ENCODE measurements at places on chromosomes 6 and 20.

- DNase-seq: peak; percentile 59
Observed at GRCh38 chr20:63495741-63496595, 2.9 kb downstream of the EEF1A2 start.

- no peak for DNase-seq
Observed at GRCh38 chr20:34951252-34951651, 4.4 kb downstream of the GSS start.

DNA sequence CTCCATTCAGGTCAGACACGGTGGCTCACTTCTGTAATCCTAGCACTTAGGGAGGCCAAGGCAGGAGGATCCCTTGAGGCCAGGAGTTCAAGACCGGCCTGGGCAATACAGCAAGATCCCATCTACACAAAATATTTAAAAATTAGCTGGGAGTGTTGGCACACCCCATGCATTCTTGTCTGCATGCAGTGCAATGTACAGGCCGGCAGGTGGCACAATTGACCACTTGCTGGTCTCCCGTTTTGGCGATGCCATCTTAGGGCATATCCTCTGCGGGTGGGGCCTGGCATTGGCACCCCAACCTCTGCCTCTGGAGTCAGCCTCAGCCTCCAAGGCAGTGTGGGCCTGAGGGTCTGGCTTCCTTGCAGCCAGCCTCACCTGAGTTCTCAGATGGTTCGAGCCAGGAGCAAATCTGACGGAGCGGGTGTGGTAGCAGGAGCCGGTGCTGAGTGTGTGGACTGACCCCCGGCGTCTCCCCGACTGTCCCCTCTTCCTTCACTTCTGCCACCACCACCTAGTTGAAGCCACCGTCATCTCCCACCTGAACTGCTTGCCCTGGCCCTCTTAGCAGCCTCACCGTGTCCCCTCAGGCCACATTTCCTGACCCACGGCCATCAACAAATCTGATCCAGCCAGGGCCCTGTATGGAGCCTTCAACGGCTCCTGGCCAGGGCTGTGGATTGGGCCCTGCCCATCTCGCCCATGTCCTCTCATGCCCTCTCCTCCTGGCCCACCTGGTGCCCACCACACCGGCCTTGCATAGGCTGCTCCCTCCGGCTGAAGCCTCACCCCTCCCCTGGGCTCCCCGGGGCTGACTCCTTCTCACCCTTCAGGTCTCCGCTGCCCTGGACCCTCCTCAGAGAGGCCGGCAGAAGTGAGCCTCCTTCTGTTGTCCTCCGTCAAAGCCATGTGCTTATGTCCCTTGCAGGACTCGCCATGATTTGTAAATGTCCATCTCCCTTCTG lies 44.0 kb downstream of the EFCAB8 start:
- DNase-seq: peak; percentile 64

DNA sequence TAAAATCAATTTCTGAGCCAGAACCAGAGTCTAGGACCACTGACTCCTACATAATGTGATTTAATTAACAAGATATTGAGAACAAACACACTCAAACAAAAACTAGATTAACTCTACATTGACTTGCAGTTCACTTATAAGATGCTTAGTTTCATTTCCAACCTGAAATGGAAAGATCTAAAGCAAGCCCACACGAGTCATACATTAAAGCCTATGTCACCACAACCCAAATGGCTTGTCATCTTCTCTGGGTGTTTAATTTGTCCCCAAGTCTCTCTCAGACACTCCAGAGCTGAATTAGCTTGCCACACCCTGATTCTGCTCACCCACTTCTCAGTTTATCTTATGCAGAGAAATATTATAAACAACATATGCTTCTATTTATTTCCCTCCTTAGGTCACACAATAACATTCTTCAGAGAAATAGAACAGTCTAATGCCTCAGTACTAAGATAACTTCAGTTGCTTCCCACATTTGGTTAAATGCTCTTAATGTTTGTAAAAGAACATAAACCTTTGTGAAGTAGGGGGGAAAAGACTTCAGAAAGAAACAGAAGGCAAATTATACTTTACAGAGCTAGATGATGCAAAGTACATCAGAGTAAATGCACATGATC lies 8.8 kb upstream of the FBXO30 start:
- DNase-seq: no peak

- no peak for DNase-seq
Observed at GRCh38 chr6:43395776-43396175, 26.3 kb upstream of the ZNF318 start.

DNA sequence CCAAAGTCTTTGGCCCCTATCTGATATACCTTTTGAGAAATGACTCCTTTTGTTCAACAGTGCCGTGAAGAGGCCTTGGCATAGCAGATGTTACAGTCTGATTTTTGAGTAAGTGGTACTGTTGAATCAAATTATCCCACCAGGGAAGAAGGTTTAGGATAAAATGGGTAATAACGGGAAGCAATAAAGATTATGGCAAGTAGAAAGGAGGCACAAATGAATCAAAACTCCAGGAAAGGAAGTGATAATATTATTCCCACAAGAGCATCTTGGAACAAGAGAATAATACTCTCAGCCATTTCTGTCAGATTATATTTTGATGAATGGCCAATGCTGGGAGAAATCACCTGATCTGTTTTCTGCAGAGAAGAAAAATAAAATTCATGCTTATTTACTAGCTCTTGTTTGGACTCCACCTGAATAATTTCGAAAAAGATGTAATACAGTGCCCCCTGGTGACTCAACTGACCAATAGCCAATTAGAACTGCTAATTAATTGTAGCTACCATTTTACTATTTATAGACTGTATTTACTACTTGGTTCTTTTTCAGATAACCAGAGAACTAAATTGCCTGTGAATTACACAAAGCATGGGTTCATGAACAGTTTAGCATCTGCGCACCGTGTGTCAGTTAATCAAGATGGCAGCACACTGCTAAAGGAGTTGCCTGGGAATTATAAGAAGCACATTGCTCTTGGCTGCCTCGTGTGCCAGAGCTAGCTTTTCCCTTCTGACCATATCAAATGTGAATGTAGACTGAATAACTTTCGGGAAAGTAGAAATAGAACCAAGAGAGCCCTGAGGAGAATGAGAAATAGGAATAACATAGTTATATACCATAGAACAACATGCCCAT lies 78.5 kb upstream of the TRDN start:
- DNase-seq: peak; percentile 18

DNA sequence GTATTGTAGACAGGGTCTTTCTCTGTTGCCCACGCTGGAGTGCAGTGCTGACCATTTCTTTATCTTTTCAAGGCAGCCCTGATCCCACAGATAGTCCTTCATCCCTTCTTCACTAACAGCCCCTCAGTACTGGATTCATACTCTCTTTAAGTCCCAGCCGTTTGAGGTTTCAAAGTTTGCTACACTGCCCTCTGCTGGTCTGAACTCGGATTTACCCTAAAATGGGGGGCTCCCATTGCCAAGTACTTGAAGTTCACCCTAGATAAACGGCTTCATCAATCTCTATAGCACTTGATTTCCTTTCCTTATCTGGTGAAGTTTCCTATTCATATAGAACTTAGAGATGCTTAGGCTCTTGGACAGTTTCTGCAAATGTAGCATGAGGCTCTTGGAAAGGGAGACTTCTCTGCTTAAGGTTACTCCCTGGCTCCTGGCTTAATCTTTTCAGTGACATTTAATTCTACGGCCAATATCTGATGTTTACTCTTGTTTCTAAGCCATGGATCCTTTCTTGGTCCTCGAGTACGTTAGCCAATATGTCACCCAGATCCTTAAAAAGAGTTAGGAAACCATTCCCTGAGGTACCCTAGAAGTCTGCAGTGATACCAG lies 21.4 kb upstream of the PREP start:
- peak; percentile 70 for DNase-seq

DNA sequence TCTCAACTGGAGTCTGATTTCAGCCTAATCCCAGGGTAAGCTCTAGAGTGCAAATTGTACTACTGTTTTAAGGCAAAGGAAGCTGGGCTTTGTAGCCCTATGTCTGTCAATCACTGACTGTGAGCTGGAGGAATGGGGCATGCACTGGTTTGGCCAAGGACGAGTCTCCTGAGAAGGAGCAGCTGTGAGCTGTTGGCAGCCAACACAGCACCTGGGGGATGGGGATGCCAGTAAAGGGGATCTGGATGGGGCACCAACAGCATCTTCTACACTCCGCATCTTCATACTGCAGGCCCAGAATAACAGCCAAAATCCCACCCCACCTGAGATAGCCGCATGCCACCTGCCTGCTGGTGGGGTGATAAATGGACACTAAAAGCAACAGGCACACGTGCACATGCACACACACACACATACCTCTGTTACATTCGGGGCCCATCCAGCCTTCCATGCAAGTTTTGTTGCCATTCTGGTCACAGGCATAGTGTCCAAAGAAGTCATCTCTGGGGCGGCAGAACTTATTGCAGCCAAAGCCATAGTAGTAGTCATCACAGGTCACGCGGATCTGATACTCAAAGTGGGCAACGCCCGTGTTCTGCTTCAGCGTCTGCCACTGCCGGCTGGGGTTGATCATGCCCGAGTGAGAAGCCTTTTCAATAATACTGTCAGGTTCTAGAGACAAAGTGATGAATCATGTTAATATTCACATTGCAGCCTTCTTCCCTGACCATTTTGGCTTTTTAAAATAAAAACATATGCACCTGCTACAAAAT lies 15.6 kb downstream of the JAG1 start:
- no peak for DNase-seq

- DNase-seq: no peak
Observed at GRCh38 chr6:24545691-24546090, 50.9 kb downstream of the ALDH5A1 start.

DNA sequence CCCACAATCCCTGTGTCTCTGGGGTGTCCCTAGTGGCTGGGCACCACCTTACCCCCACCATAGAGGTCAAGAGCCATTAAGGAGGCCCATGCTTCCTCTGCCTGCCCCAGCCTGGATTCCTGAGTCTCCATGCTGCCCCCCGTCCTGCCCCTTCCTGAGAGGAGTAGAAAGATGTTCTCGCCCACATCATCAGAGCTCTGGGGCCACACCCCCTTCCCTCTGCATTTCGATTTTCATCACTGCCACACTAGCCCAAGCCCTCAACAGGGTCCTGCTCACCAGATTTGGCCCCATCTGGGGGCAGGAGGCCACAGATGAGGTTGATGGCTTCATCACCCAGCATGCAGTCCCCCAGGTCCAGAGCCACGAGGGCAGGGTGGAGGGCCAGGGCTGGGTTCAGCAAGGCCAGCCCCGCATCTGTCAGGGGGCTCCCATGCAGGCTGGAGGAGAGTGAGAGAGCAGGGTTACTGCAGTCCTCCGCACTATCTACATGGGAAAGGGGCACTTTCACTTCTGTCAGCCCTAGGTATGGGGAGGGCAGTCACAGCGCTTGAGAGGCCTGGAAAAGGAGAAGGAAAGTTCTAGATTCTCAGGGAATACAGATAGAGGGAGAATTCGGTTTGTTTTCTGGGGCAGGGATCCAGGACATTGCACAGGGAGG lies 1.5 kb downstream of the LRRC73 start:
- DNase-seq: no peak

DNA sequence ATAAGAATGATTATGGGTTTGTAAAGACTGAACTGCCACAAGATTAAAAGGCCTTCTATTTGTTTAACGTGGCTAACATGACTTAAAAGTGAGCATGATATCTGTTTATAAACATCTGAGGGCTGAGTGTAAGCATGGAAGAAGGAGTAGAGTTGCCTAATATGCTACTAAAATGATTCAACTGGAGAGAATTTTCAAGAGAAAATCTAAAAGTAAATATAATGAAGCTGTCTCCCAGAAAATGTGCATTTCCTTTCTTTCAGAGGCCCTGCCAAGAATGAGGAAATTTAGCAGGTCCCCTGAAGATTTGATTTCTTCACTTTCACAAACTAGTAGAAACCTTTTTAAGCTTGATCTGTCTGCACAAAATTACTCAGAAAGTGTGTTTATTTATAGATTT lies 4.2 kb upstream of the EYA4 start:
- DNase-seq: no peak

DNA sequence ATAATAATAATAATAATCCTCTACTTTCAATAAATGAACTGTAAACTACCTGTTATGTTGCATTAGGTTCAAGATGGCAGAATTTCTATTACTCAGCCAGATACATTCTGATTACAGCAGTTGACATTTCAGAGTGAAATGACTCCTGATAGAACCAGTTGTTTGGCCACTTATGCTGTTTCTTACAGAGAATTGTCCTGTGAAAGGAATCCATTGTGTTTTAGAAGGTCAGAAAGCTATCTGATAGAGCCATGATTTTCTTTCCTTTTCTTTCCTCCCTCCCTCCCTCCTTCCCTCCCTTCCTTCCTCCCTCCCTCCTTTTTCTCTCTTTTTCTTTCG lies 16.6 kb downstream of the GJA10 start:
- no peak for DNase-seq

GRCh38 chr20:2838170-2838797 lies 2.2 kb downstream of the PCED1A start:
- DNase-seq: no peak

- DNase-seq: no peak
Observed at GRCh38 chr6:169804427-169804826, 53.0 kb downstream of the ERMARD start.

- DNase-seq: no peak
Observed at GRCh38 chr6:33314943-33315792, 1.3 kb upstream of the TAPBP start.

GRCh38 chr20:44630297-44630696 lies 21.2 kb downstream of the ADA start:
- no peak for DNase-seq

DNA sequence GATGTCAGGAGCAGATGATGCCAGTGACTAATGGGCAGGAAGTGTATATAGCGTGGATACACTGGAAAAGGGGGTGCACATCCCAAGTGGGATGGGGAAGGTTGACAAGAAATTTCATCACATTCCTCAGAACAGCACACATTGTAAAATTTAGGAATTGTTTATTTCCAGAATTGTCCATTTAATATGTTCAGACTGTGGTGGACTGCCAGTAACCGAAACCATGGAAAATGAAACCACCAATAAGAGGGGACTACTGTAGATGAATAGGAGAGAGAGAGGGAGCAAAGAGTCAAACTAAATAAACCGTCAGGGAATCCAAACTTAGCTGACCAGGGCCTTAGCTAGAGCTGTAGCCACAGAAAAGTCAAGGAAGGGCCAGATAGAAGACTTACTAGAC lies 164.4 kb upstream of the PRDM1 start:
- no peak for DNase-seq

GRCh38 chr6:62174548-62174947 lies 111.5 kb downstream of the KHDRBS2 start:
- DNase-seq: no peak

GRCh38 chr20:44394702-44395460 lies 39.4 kb downstream of the HNF4A start:
- DNase-seq: no peak
